ENCODE measurements at places on chromosomes 6 and 20.

DNA sequence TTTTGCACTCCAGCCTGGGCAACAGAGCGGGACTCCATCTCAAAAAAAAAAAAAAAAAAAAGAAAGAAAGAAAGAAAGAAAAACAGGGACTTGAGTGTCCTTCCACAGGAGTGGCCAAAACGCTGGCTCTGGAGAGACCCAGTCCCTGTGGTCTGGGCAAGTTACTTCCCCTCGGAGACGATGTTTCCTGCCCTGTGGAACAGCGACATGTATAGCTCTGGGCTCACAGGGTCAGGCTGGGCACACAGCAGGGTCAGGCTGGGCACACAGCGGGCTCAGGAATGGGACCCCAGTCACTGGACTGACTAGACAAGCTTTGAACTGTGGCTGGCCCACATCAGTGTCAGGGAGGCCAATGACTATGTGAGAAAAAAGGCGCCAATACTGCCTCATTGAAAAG lies 110.7 kb downstream of the ASXL1 start:
- no peak for DNase-seq

DNA sequence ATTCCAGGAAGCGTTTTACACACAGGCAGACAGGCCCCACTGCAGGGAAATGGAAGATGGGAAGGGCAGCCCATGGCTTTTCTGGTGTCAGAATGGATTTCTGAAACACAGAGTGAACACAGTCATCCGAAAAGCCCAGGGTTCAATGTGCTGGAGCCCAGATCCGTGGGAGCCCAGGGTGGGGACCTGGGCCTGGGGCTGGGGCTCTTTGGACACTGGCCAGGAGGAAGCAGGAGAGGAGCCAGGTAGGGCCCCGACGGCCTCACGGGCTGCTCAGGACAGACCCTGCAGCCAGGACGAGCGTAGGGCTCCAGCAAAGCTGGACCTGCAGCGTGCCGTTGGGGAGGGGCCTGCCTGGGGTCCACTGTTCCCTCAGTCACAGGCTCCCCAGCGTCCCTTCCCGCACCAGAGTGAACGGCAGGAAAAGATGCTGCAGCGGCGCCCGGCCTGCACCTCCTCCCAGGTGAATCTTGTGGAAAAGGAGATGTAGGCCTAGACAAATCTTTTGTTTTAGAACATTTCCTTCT lies 24.3 kb upstream of the LSM14B start:
- no peak for DNase-seq

- no peak for DNase-seq
Measured at GRCh38 chr6:11062715-11063114, 18.6 kb upstream of the ELOVL2 start.

DNA sequence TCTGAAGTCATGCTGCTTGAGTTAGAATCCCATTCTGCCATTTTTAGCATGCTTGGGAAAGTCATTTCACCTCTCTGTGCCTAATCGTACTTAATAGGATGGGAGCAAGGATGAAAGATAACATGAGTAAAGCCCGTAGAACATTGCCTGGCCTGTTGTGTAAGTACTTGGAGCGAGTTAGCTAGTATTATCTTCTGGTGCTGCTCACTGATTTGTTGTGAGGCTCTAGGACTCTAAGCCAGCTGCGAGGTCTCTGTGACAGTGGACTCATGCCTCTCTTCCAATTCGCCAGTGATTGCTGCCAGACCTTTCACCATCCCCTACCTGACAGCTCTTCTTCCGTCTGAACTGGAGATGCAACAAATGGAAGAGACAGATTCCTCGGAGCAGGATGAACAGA lies 17.8 kb downstream of the TAF8 start:
- DNase-seq, result peak; percentile 52

DNA sequence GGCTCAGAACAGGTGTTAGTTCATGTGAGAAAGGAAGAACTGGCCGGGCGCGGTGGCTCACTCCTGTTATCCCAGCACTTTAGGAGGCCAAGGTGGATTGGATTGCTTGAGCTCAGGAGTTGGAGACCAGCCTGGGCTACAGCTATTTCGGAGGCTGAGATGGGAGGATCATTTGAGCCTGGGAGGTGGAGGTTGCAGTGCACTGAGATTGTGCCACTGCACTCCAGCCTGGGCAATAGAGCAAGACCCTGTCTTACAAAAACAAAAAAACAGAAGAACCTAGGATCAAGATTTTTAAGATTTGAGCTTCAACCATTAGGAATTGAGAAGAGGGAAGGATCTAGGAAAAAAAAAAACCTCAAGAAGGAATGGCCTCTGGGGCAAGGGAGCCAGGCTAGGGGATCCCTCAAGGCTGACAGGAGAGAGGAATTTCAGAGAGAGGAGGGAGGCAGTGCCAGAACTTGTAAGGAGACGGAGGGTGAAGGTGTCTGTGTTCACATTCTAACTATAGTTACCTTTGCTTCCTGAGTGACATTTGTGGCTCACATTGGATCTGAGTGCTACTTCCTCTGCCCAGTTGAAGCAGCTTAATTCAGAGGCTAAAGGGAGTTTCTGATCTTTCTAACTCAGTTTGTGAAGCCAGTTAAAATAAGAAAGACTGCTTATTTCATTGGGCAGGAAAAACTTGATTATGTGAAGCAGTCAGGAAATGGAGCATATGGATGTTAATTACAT lies 26.1 kb downstream of the CHMP4B start:
- DNase-seq, result no peak

GRCh38 chr6:137282254-137282653 lies 63.1 kb upstream of the IFNGR1 start:
- DNase-seq, result no peak

DNA sequence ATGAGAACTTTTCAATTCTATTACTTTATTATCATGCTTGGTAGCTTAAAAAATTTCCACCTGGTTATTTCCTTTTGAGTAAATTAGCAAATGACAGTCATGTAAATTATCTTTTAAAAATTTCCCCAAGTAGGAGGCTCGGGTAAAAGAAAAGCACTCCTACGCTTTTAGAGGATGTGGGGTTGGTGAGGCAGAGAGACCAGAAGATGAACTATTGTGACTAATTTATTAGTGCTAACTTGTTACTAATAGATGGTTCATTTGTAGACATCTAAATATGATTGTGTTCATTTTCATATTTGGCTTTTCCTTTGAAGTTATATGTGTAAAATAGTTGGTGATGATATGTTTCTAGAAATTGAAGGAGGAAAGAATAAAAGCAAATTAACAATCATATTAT lies 27.0 kb downstream of the ZNF292 start:
- no peak for DNase-seq

DNA sequence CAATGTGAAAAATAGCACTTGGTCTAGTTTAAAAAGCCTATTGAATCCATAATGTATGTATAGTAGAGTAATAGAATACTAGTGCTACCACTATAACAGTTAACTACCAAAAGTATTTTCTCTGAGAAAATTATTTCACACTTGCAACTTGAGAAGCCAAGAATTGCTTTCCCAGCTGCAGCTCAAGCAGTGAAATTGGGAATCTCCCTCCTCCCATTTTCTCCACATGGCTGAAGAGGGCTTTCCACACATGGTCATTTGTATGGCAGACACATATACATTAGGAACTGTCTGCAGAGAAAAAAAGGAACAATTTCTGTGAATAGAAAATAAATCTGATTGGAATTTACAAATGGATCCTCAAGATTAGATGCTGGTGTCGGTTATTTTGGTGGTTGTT lies 34.5 kb downstream of the TOMM6 start:
- no peak for DNase-seq

- no peak for DNase-seq
Measured at GRCh38 chr6:92024881-92025280, 1394.5 kb downstream of the EPHA7 start.

- DNase-seq, result no peak
Measured at GRCh38 chr6:51930602-51931001, 156.8 kb downstream of the PKHD1 start.

GRCh38 chr6:150606647-150607328 lies 7.1 kb downstream of the PLEKHG1 start:
- no peak for DNase-seq

- peak; percentile 13 for DNase-seq
Measured at GRCh38 chr20:64103871-64104666, 3.3 kb downstream of the NPBWR2 start.

- DNase-seq, result no peak
Measured at GRCh38 chr6:15773806-15774410, 111.1 kb upstream of the DTNBP1 start.

DNA sequence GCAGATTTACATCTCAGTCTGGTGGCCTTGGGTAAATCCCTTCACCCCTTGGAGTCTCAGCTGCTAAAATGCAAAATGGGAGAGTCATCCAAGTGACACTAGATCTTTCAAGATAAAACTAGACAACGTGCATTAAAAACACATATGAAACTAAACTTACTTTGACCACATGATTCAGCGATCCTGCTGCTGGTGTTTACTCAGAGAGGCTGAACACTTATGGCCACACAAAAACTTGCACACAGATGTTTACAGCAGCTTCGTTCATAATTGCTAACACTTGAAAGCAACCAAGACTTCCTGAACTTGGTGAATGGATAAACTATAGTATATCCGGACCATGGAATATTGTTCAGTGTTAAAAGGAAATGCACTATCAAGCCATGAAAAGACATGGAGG lies 55.3 kb upstream of the GPR6 start:
- no peak for DNase-seq

DNA sequence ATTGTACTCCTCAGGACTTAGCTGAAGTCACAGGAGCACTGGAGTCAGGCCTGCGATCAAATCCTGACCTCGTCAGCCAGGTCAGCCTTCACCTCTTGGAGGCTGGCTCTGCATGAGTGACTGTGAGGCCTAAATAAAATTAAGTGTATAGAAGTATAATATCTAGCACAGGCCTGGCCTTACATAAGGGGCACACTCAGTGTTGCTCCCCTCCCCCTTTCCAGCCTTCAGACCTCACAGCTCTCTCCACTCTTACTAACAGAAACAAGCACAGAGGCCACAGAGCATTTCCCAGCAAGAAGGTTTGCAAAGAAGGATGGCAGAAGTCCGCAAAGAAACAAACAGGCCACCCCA lies 84.8 kb downstream of the TRERF1 start:
- DNase-seq, result no peak

DNA sequence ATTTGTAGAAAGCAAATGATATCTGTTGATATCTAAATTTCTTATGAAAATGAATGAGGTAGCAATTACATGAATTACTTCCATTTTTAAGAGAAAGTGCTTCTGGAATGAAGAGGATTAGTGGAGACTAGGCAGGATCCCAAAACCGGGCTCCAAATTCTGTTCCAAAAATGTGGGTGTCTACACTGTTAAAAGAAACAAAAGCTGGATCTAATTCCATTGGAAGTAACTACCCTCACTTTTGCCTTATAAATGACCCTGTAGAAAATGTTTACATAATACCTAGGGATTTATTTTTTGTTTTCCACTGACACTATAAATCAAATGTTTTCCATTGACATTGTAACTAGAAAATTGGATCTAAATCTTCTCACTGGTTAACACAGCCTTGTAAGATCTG lies 454.9 kb upstream of the JARID2 start:
- DNase-seq, result no peak

GRCh38 chr20:54234991-54235390 lies 27.1 kb downstream of the PFDN4 start:
- no peak for DNase-seq

GRCh38 chr6:169224185-169224695 lies 29.4 kb downstream of the THBS2 start:
- peak; percentile 49 for DNase-seq

- no peak for DNase-seq
Measured at GRCh38 chr6:46549155-46549554, 57.9 kb upstream of the RCAN2 start.

- no peak for DNase-seq
Measured at GRCh38 chr6:150695652-150696051, 96.0 kb downstream of the PLEKHG1 start.

GRCh38 chr6:7693827-7694226 lies 32.1 kb upstream of the BMP6 start:
- DNase-seq, result no peak

- no peak for DNase-seq
Measured at GRCh38 chr6:108874470-108875160, 26.4 kb downstream of the ARMC2 start.

DNA sequence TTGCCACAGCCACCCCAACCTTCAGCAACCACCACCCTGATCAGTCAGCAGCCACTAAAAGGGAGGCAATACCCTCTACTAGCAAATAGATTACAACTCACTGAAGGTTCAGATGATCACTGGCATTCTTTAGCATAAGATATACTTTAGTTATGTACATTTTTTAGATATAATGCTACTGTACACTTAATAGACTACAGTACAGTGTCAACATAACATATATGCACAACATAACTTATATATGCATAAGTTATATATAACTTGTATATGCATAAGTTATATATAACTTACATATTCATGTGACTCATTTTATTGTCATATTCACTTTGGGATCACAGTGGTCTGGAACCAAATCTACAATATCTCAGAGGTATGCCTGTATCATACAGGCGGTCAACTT lies 61.7 kb downstream of the GMDS start:
- no peak for DNase-seq

DNA sequence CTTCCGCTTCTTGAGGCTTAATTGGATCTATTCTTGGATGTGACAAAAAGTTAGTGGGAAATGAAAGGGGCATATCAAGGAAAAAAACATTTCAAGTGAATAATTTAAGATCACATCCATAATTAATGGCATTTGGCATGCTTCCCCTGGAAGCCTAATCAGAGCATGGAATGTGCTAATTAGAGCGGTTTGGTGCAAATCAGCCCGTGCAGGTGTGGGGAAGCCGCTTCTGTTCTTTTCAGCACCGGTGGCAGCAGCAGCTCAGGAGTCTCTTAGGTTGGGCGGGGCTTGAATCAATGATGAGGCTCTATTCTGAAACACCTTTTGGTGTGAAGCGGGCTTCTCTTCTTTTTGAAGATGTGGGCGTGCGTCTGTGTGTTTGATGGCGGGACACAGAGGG lies 301.2 kb downstream of the LRFN2 start:
- no peak for DNase-seq

DNA sequence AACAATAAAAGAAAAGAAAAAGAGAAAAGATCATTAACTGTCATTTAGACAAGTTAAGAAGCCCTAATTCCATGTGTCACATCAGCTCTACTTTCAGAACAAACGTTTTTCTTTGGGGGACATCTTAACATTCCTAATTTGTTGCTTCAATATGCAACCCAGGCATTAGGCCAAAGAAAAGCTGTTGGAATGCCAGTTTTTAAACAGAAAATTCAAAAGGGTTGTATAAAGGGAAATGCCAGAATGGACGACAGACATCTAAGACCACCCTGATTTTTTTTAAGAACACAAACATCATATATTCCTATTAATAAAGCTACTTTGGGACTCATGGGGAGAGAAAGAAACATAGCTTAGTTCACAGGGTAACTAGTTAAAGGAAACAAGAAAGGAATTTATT lies 315.0 kb downstream of the GMDS start:
- DNase-seq, result no peak

GRCh38 chr20:24289737-24290481 lies 179.5 kb upstream of the SYNDIG1 start:
- DNase-seq, result no peak

GRCh38 chr6:152503546-152503945 lies 133.6 kb downstream of the SYNE1 start:
- no peak for DNase-seq

- DNase-seq, result no peak
Measured at GRCh38 chr6:11889572-11889971, 111.0 kb upstream of the ADTRP start.

Data from left ventricle myocardium superior (tissue), 1 donor.